Right kidney (tissue), 9 donors: ENCODE measurements at places on chromosomes 7 and 10.

DNA sequence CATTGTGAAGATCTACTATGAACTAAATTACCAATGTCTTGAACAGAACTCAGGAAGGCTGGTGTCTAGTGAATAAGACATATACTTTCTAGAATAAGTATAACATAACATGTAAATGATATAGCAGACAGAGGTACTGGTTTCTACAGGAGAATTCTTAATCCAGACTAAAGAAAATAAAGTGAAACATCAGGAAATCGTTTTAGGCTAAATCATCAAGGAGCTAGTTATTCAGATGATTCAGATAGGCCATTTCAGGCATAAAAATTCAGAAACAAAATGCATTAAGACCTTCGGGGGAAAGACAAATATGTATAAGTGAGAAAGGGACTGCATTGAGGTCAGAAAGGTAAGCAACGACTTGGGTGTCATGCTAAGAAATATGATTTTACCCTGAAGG is 170.6 kb downstream of the LRRN3 start:
- DNase-seq: no peak

DNA sequence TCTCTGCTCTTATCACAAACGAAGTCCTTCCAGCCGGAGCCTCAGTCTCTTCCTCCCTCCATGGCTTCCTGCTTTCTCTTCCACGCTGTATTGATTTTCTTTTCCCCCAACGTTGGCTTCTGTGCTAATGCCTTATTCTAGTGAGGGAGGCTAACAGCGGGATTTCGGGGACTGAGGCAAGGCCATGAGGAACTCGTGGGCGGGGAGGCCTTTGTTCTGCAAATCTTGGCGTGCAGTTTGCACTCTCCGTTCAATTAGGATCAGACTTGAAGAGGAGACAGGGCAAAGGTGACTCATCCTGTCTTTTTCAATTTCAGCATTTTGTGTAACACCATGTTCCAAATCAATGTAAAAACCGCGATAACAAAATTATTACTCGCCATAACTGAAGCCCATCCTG is 25.3 kb downstream of the EN2 start:
- no peak for DNase-seq

DNA sequence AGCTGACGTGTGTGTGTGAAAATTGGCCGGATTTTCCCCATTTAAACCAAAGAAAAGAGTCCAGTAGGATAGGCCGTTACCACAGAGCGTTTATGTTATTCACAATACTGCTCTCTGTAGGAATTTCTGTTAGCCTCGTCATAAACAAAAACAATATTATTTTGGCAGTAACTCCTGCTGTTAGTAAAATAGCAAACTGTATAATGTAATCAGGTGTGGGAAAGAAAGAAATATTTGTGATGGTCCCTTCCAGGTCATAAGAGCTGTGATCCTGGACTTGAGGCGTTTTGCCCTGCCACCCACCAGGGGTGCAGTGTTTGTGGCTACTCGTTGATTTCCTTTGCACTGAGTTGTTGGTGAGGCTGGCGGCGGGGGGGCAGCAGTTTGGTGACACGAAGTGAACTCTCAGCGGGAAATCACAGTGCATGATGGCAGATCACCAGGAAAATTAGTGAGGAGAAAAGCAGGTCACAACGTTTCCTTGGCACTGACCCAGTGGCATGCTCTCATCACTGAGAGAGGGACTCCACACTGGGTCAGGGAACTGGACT is 2.8 kb downstream of the EEPD1 start:
- DNase-seq: no peak

- DNase-seq: no peak
These were observed 610.5 kb downstream of the ACTR3B start for GRCh38 chr7:153370092-153370491.

DNA sequence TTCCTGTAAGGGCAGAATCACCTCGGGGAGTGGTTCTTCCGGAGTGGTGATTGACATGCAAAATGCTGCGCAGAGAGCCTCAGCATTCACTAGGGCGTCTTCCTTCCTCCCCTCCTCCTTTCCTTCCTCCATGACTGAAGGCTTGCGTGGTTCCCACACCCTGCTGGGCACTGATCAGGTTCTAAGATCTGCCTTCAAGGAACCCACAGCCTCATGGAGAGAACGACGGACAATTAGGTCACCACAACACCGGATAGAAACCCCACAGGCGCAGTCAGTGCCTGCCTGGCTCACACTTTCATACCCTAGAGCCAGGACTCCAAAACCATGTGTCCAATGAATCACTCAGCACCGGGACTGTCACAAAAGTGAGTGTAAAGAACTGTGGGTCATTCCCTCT is 131.3 kb downstream of the DPP6 start:
- DNase-seq: no peak

GRCh38 chr10:84539216-84539615 is 210.8 kb downstream of the CCSER2 start:
- no peak for DNase-seq

GRCh38 chr7:77157446-77157845 is 35.0 kb downstream of the CCDC146 start:
- no peak for DNase-seq

- no peak for DNase-seq
These were observed 19.1 kb upstream of the ARMS2 start for GRCh38 chr10:122435212-122435827.

- DNase-seq: no peak
These were observed 33.0 kb downstream of the WASL start for GRCh38 chr7:123715799-123716198.

DNA sequence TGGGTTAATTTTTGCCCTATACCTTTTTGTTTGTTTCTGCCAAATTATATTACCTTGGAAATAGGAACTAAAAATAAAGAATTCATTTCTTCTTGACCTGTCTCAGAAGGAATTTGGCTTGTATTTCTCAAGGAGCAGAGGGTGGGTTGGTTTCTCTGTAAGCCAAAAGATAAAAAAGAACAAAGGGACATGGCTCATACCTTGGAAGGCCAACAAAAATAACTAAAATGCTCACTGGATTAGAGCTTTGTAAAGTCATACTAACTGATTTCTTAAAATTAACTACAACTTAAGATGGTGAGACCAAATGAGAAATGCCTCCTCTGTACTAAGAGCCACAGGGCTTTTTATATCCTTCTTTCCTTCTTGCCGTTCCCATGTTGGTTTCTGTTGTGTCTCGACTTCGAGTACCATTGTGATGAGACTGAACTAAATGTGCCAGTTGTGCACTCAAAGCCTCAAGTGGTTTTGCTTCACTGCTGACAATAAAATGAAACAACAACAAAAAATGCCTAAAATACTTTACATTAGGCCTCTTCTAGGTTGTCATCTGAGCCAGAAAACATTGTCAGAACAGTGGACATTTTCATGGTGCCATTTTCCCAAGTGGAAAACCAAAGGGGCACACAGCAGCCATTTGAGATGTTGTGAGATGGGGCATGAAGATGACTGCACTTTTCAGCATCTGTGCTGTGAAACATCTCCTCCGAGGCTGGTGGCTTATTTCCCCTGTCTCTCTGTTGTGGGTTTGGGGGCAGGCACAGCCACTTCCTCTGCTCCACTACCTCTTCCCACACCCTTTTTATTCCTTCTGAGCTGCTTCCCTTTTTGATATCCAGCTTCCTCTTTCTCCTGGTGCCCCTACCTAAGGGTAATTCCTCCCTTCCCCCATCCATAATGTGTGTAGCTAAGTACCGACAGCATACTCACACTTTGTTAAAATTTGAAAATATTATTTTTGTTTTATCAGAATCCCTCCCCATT is 51.8 kb upstream of the AGR3 start:
- DNase-seq: no peak

DNA sequence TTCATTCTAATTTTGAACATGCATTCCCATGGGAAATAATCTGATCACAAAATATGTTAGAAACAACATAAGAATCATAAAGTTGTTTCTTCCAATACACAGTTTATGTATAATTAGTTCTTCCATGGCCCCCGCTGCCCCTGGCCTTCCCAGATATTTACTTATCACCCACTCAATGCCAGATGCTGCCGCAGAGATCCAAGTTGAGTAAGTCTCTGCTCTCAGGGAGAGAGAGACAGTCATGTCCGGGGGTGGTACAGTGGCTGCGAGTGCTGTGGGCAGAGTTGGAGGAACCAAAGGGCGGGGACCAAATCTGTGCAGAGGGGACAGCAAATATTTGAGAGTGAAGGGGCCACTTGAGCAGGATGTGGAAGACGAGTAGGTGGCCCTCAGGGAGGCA is 37.1 kb downstream of the COL26A1 start:
- DNase-seq: no peak

GRCh38 chr7:129729511-129729910 is 118.0 kb downstream of the NRF1 start:
- no peak for DNase-seq

GRCh38 chr10:62903828-62904227 is 87.7 kb upstream of the EGR2 start:
- no peak for DNase-seq

DNA sequence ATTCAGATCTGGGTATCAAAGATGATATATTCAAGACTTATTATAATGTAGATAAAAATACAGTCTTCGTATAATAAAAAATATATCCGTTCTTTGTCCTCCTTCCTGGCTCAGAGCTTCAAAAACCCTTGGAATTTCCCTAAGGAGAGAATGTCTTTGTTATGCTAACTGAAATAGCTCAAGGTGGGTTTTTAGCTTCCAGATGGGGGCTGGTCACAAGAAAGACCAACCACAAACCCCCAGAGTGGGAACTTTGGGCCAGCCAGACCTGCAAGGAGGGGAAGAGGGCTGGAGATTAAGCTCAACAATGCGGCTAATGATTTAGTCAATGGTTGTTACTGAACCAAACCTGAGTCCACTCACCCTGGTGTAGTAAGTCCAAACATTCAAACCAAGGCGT is 196.4 kb downstream of the SDHAF3 start:
- DNase-seq: no peak

DNA sequence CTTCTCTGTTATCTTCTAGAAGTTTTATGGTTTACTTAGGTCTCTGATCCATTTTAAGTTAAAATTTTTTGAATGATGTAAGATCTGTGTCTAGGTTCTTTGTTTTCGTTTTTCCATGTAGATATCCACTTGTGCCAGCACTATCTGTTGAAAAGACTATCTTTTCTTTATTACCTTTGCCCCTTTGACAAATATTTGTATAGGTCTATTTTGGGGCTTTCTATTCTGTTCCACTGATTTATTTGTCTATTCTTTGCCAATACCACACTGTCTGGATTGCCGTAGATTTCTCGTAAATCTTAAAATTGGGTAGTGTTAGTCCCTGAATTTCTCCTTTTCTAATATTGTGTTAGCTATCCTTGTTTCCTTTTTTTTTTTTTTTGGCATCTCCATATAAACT is 71.4 kb upstream of the PDSS1 start:
- no peak for DNase-seq

DNA sequence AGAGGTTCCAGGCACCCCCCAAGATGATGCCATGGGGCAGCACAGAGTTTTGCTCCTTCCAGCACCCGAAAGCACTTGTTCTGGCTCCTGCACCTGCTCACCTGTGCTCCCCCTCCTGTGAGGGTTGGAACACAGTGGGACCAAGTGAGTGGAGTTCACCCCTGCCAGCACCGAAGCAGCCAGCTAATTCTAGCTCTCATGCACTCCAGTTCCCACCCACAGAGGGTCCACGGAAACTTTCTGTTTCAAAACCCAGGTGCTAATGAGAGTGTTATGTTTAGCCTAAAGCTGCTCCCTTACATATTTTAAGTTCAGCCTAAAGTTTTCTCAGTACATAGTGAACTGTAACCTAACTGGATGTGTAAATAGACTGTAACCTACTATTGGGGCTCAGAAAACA is 42.6 kb upstream of the SLC35G1 start:
- DNase-seq: no peak

- DNase-seq: no peak
These were observed 60.2 kb downstream of the FIGNL1 start for GRCh38 chr7:50389961-50390360.

- DNase-seq: peak; percentile 8
These were observed 34.4 kb downstream of the PLEKHA8 start for GRCh38 chr7:30062587-30062986.

- DNase-seq: no peak
These were observed 21.4 kb downstream of the LAT2 start for GRCh38 chr7:74231232-74231590.

DNA sequence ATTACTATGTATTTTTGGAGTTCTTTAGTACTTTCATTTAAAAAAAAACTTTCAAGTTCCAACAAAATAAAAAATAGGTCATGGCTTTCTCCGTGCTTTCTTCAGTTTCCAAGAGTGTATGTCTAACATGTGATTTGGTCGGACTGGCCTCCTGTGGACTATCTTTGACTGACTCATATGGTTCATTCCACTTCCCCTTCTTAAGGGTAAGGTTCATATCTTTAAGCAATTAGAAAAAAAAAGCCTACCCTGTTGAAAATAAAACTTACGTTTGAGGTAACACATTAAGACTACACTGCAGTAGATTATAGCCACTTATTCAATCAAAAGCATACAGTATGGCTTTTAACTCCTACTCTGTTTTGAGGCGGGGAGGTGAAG is 112.8 kb upstream of the AHR start:
- DNase-seq: no peak

DNA sequence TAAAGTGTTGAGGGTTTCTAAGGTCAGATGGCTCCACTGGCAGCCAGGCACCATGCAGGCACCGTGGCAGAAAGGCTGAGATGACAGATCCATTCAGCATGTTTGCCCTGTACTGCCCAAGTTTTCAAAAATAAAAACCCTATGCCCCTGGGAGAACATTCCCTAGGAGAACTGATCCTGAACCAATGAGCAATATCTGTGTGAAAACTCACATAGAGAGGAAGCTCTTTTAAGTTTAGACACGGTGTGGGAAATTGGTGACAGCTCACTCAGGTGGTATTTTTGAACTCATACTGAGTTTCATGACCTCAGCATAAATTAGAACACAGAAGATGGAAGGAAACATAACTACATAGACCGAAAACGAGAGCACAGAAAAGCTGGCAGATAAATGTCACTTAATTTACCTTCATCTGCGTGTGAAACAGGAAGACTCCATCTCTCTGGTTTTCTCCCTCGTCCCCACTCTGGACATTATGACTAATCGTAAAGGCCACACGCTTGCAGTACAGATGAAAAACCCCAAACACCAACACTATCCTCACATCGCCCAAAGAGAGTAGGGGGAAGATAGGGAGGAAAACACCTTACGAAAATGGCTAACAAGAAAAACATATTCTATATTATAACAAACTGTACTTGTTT is 127.8 kb downstream of the ICA1 start:
- no peak for DNase-seq

- DNase-seq: no peak
These were observed 131.1 kb upstream of the MGMT start for GRCh38 chr10:129335942-129336341.
